ENCODE measurements at places on chromosomes 7 and 10. TPM values are rescaled to one million over a fixed set of nuclear protein-coding genes. Genes with fewer than 3 reads are reported as not detected.

- H3K4me1 ChIP-seq = no peaks in the 10 kb centered on the region
- no peak overlapping the region for H3K27ac ChIP-seq
- H3K4me3 ChIP-seq = no peak overlapping the region
- H3K36me3 ChIP-seq = no peaks in the 10 kb centered on the region
- H3K27me3 ChIP-seq = no peaks in the 10 kb centered on the region
These were observed 33.9 kb downstream of the VWDE start for GRCh38 chr7:12369756-12370155.

DNA sequence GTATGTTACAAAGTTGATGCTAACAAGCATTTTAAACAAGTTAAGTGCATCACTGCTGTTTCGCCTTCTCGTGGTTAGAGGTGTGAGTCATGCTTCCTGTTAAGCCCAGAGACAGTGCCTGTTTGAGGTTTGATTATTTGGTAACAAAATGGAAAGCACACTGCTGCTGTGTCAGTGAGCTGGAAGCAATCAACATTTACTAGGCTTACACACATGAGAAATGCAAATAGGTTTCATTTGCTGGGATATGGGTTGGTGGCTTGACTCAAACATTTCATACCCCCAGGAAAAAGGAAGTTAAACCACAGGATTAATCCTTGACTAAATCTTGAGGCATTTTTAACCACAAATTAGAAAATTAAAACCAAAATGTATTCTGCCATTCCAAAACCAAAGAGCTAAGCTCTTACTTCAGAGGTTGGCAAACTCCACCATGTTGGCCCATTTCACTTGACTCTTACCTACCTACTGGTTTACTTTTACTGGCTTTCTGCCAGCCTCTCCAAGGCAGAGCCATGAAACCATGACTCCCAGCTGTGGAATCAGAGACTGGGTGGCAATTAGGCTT, 139.2 kb downstream of the ETV1 start:
- H3K4me1 ChIP-seq = peaks cover 11% of the 10 kb centered on the region
- no peaks in the 10 kb centered on the region for H3K36me3 ChIP-seq
- no peak overlapping the region for H3K4me3 ChIP-seq
- no peaks in the 10 kb centered on the region for H3K27me3 ChIP-seq
- DNase-seq = peak; percentile 62
- H3K27ac ChIP-seq = peak overlapping the region; percentile 15

DNA sequence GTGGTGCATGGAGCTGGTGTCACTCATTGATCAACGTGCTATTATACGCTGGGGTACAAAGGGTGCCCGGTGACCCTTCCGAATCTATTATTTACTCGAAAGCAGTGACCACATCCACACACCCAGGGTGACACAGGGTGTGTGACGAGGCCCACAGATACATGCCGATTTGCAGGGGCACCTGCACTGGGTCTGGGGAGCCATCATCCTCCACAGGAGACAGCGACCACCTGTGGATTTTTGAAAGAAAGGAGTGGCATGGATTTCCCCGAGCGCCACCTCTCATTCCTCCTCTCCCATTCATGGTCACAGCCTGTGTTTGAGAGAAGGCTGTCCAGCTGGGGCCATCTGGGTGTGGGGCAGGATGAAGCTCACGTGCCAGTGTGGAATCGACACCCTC, 249.7 kb downstream of the PAXIP1 start:
- H3K27ac ChIP-seq = no peak overlapping the region
- no peaks in the 10 kb centered on the region for H3K27me3 ChIP-seq
- H3K36me3 ChIP-seq = no peaks in the 10 kb centered on the region
- no peak overlapping the region for H3K4me3 ChIP-seq
- no peaks in the 10 kb centered on the region for H3K4me1 ChIP-seq
- DNase-seq = no peak

DNA sequence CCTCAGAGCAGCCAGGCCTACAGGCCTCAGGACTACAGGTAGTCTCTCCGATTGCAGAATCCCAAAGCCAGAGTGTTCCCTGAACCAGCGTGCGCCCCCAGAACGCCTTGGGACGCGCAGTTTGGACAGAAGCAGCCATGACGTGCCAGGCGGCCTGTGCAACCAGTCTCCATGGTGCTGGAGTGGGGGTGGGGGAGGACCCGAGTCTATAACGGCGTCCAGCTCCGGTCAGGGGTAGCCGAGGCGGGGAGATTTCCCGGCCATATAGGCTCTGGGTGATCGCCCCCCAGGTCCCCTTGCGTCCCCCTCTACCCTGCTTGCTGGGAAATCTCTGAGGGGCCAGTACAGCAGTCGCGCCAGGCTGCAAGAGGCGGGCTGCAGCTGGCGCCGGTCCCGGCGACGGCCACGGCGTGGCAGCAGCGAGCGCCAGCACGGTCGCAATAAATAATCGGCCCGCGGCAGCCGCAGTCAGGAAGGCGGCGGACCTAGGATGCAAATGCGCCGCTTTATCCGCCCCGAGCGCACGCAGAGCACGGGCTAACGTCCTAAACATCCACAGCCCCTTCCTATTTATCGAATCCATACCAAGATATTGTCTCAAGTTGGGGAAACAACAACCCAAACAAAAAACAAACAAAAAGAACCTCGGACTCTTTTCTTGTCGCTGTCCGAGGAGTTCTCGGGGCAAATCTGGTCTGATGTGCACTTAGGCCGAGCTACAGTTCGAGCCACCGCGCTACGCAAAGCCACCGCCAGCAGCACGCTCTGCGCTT, 1.6 kb downstream of the HOXA3 start:
- no peaks in the 10 kb centered on the region for H3K27me3 ChIP-seq
- H3K4me3 ChIP-seq = peak overlapping the region; percentile 71
- H3K4me1 ChIP-seq = peaks cover 30% of the 10 kb centered on the region

DNA sequence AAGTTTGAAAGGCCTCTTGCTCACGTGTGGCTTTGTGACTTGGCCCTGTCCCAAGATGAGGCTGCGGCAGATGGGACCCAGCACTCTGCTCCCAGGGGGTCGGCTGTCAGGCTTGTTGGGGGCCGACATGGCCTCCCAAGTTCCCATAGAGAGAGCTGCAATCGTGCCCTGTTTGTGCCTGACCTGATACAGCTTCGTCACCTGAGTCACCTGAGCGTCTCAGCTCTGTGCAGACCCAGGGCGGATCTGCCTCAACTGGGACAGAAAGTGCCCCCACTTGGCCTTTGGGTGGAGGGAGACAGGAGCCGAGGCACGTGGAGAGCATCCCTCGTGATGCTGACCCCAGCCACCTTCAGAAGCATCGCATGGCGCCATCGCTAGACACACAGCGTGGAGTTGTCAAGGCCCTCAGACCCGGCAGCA, 21.7 kb downstream of the PAPOLB start:
- no peak overlapping the region for H3K4me3 ChIP-seq
- H3K4me1 ChIP-seq = no peaks in the 10 kb centered on the region
- H3K36me3 ChIP-seq = no peaks in the 10 kb centered on the region
- H3K27ac ChIP-seq = no peak overlapping the region

- no peaks in the 10 kb centered on the region for H3K27me3 ChIP-seq
- DNase-seq = no peak
- H3K27ac ChIP-seq = no peak overlapping the region
- H3K4me3 ChIP-seq = no peak overlapping the region
These were observed 20.8 kb upstream of the PAX2 start for GRCh38 chr10:100724531-100725027.

DNA sequence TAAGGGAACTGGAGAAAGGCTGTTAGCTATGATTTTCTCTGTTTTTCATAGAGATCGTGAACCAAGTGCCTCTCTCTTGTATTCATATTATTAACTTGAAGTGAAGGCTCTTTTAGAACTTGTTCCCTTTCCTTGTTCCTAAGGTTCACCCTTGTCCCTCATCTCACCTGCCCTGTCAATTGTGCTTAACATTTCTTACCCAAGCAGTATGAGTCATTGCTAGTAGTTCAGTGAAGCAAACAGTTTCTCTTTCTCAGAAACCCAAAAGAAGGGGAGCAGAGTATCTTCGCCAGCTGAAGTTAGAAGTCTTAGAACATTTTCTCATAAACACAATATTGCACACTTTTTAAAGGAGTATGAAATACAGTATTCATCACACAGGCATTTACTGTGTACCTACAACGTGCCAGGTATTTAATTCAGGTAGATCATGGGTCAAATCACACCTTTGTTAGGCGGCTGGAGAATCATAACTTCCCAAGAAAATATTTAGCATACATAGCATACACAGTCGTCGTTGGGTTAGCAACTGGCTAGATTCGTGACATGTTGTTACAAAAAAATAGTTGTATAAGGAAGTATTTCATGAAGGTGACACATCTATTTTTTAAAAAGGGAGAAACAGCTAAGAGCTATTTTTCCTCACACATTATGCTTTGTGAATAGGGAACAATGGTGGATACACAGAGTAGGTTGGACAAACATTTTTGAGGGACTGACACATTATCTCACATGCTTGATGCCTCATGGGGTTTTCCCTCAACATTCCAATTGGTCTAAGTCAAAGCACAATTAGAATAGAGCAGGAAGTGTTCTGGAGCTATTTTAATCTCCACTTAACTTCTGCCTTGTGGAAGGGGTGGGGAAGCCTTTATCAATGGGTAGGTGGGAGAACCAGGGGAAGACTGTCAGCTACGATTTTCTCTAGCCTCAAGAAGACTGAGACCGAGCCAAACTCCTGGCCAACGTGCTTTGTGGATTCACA, 13.2 kb downstream of the HDAC9 start:
- no peaks in the 10 kb centered on the region for H3K36me3 ChIP-seq
- peak; percentile 66 for DNase-seq
- H3K4me1 ChIP-seq = peaks cover 23% of the 10 kb centered on the region
- no peaks in the 10 kb centered on the region for H3K27me3 ChIP-seq
- peak overlapping the region; percentile 24 for H3K27ac ChIP-seq

GRCh38 chr10:69089638-69090599, 2.0 kb downstream of the SRGN start:
- no peak overlapping the region for H3K4me3 ChIP-seq
- H3K27ac ChIP-seq = no peak overlapping the region
- no peaks in the 10 kb centered on the region for H3K27me3 ChIP-seq
- H3K36me3 ChIP-seq = no peaks in the 10 kb centered on the region
- H3K4me1 ChIP-seq = no peaks in the 10 kb centered on the region

- H3K4me3 ChIP-seq = no peak overlapping the region
- no peaks in the 10 kb centered on the region for H3K4me1 ChIP-seq
- H3K27me3 ChIP-seq = no peaks in the 10 kb centered on the region
- DNase-seq = no peak
These were observed 90.4 kb downstream of the CHST15 start for GRCh38 chr10:124003070-124003419.

GRCh38 chr10:10891124-10892082, 126.3 kb upstream of the CELF2 start:
- DNase-seq = no peak
- no peaks in the 10 kb centered on the region for H3K27me3 ChIP-seq
- H3K36me3 ChIP-seq = no peaks in the 10 kb centered on the region
- no peaks in the 10 kb centered on the region for H3K4me1 ChIP-seq
- H3K27ac ChIP-seq = no peak overlapping the region

GRCh38 chr10:22475651-22476600, 130.6 kb downstream of the SPAG6 start:
- no peak overlapping the region for H3K27ac ChIP-seq
- no peaks in the 10 kb centered on the region for H3K4me1 ChIP-seq
- no peaks in the 10 kb centered on the region for H3K27me3 ChIP-seq
- no peak overlapping the region for H3K4me3 ChIP-seq
- no peaks in the 10 kb centered on the region for H3K36me3 ChIP-seq
- DNase-seq = no peak

- H3K27me3 ChIP-seq = no peaks in the 10 kb centered on the region
- no peak overlapping the region for H3K27ac ChIP-seq
- no peaks in the 10 kb centered on the region for H3K36me3 ChIP-seq
- H3K4me1 ChIP-seq = no peaks in the 10 kb centered on the region
These were observed 22.9 kb upstream of the TES start for GRCh38 chr7:116187400-116187799.

DNA sequence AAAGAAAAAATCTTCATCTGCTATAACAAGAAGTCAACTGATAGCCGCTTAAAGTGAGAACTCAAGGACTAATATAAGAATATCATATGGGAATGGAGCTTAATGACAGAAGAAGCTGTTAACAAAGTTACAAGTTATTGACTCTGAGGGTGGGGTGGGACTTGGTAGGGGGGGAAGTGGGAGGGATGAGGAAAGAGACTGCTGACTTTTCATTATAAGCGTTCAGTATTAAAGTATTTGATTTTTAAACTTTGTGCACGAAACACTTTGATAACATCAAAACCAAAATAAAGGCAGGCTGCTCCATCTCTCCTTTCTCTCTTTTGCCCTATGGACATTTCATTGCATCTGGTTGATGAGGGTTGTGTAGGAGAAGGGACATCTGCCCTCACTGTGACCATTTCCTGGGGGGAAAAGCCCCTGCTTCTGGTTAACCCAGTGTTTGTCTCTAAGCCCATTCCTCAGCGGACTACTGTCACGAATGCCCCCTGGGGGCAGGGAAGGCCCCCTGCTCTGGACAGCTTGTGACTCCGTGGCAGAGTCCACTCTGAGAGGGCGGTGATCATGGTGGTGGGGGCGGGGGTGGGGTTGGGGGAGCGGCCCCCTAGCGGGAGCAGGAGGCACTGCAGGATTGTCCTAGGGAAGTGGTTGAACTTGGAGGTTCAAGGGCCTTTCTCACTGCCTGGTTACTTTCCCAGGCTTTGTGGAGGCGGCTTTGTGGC, 17.4 kb downstream of the SLC13A4 start:
- H3K27ac ChIP-seq = no peak overlapping the region
- H3K4me1 ChIP-seq = peaks cover 17% of the 10 kb centered on the region
- DNase-seq = no peak
- H3K27me3 ChIP-seq = no peaks in the 10 kb centered on the region
- no peak overlapping the region for H3K4me3 ChIP-seq

GRCh38 chr10:112649822-112650152, 202.8 kb downstream of the VTI1A start:
- no peaks in the 10 kb centered on the region for H3K36me3 ChIP-seq
- H3K27me3 ChIP-seq = no peaks in the 10 kb centered on the region
- H3K27ac ChIP-seq = no peak overlapping the region
- no peak overlapping the region for H3K4me3 ChIP-seq
- no peak for DNase-seq

GRCh38 chr10:36118314-36118713, 476.2 kb upstream of the FZD8 start:
- no peak overlapping the region for H3K4me3 ChIP-seq
- H3K27me3 ChIP-seq = no peaks in the 10 kb centered on the region
- H3K36me3 ChIP-seq = no peaks in the 10 kb centered on the region
- H3K27ac ChIP-seq = no peak overlapping the region

- no peaks in the 10 kb centered on the region for H3K4me1 ChIP-seq
- H3K27me3 ChIP-seq = peaks cover 6% of the 10 kb centered on the region
- DNase-seq = no peak
- H3K36me3 ChIP-seq = no peaks in the 10 kb centered on the region
- H3K4me3 ChIP-seq = no peak overlapping the region
These were observed 31.9 kb downstream of the FAM107B start for GRCh38 chr10:14742815-14743214.

IFIT3 gene
- total RNA-seq = 1.1 TPM

CYP2C19 gene
- not detected for total RNA-seq

BAIAP2L1 gene
- total RNA-seq = 61.2 TPM

PCGF6 gene
- 24.7 TPM for total RNA-seq

SLC18A3 gene
- total RNA-seq = not detected

SLC26A5 gene
- total RNA-seq = 0.15 TPM

FRA10AC1 gene
- total RNA-seq = 21.9 TPM

GPNMB gene
- total RNA-seq = 2.8 TPM

EPDR1 gene
- total RNA-seq = 8.0 TPM

ERVW-1 gene
- total RNA-seq = not detected

OR2A5 gene
- not detected for total RNA-seq

PARG gene
- total RNA-seq = 30.4 TPM

CTBP2 gene
- total RNA-seq = 144 TPM

Measured in HCT116 (cell line).